ENCODE measurements at places on chromosomes 5 and 9.

- DNase-seq, result no peak
Measured at GRCh38 chr5:45261125-45261524, 435.1 kb downstream of the HCN1 start.

GRCh38 chr9:97475059-97475458 lies 26.4 kb upstream of the TMOD1 start:
- DNase-seq, result no peak

DNA sequence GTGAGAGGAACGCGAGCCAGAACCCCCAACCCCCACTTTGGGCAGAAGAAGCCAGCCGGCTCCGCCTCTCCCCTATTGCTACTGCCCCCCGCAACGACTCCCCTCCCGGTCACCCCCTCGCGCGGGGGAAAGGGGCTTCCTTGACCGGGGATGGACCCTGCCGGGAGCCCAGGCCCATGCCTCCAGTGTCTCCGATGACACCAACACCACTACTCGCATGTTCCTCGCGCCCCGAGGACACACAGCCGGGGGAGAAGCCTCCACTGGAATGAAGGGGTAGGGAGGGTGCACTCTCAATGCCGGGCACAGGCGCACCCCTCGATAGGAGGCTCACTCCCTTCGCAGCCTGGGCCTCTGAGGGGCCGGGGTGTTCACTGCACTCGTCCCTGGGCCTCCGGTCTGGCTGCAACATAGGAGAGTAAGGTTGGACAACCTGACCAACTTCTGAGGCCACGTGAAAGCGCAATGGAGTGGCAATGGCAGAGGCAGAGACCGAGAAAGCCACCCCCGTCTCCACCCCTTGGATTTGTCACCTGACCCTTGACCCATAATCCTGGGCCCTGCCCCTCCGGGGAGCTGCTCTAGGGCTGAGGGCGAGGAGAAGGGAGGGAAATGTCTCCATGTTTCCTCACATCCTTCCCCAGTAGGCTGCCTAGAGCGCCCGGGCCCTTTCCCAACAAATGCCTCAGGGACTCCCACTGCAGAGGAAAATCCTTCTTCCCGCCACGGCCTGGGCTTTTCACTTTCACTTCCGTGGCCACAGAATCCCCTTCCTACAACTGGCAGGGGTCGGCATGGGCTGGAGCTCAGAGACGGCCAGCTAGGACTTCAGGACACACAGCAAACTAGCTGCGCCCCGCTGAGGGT lies 1.1 kb upstream of the CNTFR start:
- DNase-seq, result peak; percentile 52

- peak; percentile 86 for DNase-seq
Measured at GRCh38 chr9:97046228-97046627, 7.3 kb upstream of the CTSV start.

GRCh38 chr5:15620501-15620900 lies 120.5 kb downstream of the FBXL7 start:
- DNase-seq, result peak; percentile 4

- no peak for DNase-seq
Measured at GRCh38 chr5:41291323-41291722, 78.0 kb upstream of the C6 start.

DNA sequence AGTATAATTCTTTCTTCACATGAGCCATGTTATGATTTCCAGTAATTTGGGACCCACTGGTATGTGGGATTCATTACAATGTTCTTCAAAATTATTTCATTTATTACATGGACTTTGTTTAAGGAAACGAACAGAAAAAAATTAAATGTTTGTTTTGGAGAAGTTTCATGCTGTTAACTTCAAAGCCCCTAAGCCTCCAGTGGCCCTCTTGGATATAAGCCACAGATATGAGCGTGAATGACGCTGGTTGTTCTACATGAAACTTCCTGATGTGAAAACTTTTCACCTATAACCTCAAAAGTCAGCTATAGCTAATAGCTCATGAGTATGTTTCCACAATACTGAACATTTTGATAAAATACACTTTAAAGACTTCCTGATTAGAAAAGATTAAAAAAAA lies 334.2 kb downstream of the PDE4D start:
- peak; percentile 35 for DNase-seq

GRCh38 chr9:131464354-131465000 lies 38.2 kb upstream of the POMT1 start:
- DNase-seq, result no peak

DNA sequence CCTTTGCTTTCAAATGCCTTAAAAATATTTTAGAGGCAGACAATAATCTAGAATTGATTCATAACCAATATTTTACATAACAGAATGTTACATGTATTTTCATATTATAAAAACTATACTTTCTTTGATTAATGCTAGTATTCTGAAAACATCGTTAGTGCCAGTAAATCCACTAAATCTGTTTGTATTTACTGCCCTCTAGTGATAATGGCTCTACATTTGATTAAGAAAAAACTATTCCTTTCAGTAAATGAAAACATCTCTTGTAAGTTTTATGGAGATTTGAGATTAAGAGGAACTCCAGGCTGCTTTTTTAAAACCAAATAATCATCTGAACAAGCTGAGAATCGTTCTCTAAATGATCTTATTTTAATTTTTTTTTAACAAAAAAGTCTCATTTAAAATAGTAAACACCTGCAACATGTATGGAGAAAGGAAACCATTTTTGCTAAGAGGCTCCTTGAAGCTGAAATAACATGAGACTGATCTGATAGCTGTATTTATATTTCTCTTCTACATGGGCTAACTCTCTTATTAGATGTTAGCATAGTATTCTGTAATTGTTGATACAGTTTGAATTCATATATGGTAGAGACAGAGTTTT lies 424.7 kb downstream of the RAB3C start:
- peak; percentile 38 for DNase-seq

DNA sequence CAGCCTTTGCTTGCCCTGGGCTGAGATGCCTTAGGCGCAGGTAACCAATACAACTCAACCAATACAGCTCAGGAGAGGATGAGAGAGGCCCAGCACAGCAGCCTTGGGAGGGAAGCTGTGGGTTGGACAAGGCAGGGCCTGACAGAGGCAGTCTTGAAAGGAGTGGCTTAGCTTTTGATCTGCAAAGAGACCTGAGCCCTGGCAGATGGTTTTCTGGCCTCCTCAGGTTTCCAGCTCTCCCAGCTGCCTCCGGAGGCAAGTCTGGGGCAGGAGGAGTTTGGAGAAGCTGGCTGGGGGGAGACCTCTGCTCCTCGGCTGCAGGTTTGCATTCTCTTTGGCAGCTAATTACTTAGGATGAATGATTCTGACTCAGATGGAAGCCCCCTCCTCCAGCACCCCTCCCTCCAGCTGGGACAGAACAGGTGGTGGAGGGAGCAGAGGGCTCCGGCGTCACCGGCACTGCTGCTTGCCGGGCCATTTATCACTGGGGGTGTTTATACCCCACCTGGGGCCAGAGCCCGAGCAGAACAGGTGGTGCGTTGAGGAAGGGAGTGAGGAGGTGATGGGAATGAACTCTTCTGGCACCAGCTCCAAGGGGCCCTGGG lies 50.8 kb downstream of the TSPAN17 start:
- DNase-seq, result peak; percentile 34

DNA sequence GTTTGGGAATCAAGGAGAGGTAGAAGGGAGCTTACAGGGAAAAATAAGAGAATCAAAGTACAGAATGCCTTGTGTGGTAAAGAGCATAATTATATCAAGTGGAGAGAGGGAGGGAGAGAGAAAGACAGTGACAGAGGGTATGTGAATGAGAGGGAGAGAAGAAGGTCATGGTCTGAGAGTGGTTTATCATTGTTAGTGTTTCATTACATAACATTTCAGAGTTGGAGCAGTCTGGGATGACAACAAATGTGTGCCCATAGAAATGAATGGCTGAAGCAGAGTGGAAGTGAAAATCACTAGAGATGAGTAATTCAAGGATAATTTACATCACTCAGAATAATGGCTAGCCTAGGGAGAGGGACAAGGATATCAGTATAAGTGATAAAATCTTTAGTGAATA lies 799.2 kb downstream of the TLE1 start:
- no peak for DNase-seq

- no peak for DNase-seq
Measured at GRCh38 chr5:95619096-95619495, 791 bp upstream of the GPR150 start.

GRCh38 chr9:93093127-93093876 lies 2.7 kb upstream of the CARD19 start:
- no peak for DNase-seq

DNA sequence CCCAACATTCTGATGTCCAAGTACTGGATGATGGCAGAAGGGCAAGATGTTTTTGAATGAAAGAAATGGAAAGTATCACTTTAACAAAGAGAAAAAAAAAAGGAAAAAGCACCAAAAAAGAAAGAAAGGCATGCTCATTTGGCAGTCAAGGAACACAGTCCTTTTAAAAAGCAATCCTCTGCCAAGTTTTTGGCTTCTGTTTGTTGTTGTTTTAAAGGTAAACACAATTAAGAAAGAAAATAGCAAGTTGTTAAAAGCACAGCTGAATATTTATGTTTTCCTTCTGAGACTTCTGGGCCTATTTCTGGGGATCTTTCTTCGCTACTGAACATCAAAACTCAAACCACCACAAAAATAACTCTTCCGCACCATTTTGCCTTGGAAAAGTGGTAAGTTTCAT lies 162.1 kb downstream of the TRPM3 start:
- no peak for DNase-seq

GRCh38 chr5:79630444-79630843 lies 18.2 kb downstream of the TENT2 start:
- no peak for DNase-seq

DNA sequence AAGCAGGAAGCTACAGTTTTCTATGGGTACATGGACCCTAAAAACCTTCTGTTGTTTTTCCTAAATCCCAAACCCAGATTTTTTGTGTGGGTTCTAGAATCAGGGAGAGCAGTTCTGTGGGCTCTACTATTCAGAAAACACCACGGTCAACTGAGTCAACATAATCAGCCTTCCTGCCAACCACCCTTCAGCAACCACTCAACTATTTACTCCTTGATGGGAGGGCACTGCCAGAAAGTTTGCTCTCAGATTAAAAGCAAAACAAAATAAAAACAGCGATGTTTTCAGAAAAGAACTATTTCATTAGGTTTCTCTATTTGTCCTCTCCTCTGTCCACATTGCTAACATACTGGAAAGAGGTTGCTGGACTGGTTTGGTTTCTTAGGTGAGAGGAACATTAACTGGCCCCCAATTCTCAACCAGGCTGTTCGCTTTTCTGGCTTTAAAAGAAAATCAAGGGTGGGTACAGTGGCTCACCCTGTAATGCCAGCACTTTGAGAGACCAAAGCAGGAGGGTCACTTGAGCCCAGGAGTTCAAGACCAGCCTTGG lies 72.3 kb downstream of the GCNT1 start:
- peak; percentile 41 for DNase-seq

DNA sequence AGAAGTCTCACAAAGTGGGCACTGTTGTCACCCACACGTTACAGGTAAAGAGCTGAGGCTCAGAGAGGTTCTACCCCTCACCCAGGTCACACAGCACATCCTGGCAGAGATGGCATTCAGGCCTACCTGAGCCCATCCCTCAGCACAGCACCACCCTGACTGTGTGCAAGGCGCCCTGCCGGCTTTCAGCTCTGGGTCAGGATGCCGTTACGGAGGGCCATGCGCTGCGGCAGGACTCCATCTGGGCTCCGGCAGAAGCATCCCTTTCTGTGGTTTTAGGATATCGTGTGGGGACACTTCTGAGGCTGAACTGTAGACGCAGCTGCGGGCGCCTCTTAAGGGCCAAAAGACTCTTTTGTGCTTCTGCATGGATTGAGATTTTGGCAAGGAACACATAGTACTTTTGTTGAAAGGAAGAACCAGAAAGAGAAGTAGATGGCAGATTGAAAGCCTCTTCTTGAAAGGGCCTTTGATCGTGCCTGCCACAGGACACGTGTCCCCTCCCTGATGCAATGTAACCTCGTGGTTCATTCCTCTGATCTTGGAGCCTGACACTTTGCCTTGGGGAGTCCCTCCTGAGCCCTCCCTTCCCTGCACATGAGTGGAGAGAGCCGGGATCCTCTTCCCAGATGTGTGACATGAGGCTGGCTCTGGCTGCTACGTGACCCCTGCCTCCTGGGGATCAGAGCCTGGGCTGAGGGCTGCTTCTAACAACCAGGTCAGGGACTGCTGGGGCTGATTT lies 31.3 kb downstream of the USP20 start:
- no peak for DNase-seq

DNA sequence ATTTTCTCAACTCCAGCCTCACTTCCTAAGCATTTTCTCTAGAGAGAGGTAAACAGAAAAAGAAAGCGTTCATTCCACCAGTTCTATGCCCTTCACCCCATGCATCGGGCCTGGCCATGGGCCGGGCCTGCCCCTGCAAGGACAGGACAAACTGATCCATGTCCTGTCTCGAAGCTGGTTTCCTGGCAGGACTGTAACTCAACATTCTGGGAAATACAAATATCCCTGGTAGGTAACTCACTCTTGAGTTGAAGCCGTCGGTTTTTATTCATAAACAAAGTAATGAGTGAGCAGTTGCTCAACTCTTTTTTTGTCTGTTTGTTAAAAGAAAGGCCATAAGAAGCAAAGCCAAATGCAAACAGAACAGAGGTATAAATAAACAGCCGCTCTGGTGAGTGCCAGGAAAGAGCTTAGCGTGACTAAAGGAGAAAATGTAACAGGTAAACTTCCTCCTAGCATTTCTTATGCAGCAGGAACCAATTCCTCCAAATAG lies 64.4 kb upstream of the DNAH5 start:
- DNase-seq, result peak; percentile 96

GRCh38 chr9:120175031-120175430 lies 404.9 kb downstream of the CDK5RAP2 start:
- no peak for DNase-seq

GRCh38 chr5:10875201-10875768 lies 114.3 kb upstream of the DAP start:
- DNase-seq, result no peak

DNA sequence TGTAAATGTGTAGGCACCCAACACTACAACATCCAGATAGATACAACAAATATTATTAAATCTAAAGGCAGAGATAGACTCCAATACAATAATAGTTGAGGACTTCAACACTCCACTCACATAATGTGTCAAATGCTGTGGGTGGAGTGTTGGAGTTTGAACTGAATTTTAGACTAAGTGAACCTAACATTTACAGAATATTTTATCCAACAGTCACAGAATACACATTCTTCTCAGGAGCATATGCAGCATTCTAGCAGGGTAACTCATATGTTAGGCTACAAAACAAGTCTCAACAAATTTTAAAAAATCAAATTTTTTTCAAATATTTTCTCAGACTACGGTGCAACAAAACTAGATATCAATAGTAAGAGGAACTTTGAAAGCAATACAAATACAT lies 648.7 kb upstream of the CDH18 start:
- DNase-seq, result no peak

GRCh38 chr5:153623124-153623523 lies 132.7 kb downstream of the GRIA1 start:
- no peak for DNase-seq

DNA sequence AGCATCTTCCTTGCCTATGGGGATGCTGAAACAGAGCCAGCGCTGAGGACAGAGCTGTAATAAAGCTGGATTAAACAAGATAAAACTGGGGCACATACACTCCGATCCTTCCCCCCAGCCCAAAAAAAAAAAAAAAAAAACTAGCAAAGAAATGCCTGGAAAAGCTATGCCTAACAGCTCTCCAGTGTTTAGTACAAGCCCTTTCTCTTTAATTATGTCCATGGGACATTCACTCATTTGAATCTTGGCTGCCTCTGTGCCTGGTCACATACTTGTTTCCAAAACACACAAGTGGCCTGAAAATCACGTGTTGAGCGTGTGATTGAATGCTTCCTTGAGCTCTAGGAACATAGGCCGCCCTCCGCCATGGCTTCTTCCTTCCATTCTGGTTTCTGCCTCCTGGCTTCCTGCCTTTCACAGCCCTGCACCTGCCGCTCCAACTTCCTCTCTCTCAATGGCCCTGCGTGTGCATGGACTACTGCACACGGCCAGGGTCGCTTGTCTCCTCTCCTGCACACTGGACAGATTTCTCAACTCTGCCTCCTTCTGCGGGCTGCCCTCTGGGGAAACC lies 111.0 kb upstream of the RETREG1 start:
- peak; percentile 68 for DNase-seq
